CD4-positive, alpha-beta T cell (primary cell): ENCODE measurements at places on chromosomes 5 and 9.

GRCh38 chr9:127197861-127198430, 66.6 kb upstream of the GARNL3 start:
- no peak for DNase-seq

DNA sequence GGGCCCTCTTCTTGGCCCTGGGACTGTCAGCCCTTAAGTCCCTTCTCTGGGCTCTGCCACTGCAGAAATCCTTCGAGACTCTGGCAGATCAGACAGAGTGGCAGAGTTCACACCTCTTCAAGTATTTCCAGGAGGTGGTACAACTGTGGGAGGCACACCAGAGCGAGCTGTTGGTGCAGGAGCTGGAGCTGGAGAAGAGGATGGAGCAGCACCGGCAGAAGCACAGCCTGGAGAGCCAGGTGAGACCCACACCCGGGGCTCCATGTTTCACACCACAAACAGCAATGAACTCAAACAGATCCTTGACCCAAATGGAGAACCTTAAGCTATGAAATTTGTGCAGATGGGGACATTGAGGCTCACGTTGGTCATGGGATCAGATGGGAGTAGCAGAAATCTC, 17.5 kb downstream of the CCDC180 start:
- DNase-seq = no peak

GRCh38 chr9:7171396-7172153, 413.8 kb downstream of the KDM4C start:
- no peak for DNase-seq

- no peak for DNase-seq
These were observed 358.4 kb upstream of the RPS23 start for GRCh38 chr5:82636591-82636990.

- no peak for DNase-seq
These were observed 254.2 kb downstream of the SAXO1 start for GRCh38 chr9:18778846-18779245.
